ENCODE measurements at places on chromosomes 13 and 19.

DNA sequence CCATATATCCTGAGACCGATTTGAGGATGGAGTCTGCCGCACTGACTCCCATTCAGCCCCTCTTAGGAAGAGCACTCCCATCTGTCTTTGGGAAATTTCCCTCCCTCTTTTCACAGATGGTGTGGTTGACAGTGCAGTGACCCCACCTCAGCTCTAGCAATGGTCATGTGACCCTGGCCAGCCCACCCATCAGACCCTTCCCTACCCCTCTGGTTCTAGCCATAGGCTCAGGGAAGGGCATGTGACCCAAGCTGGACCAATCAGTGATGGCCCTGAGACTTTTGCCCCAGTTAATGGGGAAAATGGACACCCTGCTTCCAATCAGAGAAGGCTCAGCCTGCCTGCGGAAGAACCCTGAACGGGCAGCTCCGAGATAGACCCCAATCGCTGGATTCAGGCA lies 26.3 kb downstream of the IL12RB1 start:
- DNase-seq: no peak

DNA sequence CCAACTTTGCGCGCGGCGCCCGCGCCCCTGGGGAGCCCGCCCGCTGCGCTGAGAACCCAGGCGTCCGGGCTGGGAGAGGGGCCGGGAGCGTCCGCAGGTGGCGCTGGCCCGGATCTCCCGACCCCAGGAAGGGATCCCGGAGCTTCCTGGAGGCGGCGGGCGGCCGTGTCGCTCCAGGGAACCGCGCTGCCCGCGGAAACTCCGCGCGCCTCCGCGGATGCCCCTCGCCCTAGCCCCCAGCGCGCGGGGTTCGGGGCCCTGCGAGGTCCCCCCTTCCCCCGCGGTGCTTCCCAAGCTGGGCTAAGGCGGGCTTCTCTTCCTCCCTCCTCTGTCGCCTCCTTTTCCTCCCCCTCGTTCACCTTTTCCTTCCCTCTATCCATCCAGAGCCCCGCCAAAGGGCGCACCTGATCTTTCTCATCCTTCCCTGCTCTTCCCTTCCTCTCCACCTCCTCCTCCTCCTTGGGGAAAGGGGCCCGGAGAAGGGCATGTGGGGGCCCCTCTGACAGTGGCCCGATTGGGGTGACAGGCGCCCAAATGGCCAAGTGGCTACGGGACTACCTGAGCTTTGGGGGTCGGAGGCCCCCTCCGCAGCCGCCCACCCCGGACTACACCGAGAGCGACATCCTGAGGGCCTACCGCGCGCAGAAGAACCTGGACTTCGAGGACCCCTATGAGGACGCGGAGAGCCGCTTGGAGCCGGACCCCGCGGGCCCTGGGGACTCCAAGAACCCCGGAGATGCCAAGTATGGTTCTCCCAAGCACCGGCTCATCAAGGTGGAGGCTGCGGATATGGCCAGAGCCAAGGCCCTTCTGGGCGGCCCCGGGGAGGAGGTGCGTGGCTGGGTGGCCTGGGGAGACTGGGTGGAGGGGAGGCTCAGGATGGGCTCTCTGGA lies 710 bp downstream of the SHD start:
- no peak for DNase-seq

DNA sequence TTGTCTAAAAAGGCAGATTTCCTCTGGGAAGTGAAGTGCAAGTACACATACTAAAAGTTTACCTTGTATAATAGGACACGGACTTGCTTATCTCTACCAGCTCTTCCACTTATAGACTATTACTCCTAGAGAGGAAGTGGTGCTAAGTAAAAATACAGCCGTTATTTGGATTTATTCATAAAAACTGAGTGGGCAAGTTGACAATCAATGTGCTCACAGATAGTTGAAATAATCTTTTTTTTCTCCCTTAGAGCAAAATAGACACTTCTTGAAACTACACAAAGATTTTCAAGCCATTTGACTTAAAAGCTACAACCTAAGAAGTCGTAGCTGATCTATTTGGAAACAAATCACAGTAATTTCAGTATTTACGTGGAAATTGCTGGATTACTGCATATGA lies 2584.7 kb upstream of the PCDH20 start:
- DNase-seq: no peak

DNA sequence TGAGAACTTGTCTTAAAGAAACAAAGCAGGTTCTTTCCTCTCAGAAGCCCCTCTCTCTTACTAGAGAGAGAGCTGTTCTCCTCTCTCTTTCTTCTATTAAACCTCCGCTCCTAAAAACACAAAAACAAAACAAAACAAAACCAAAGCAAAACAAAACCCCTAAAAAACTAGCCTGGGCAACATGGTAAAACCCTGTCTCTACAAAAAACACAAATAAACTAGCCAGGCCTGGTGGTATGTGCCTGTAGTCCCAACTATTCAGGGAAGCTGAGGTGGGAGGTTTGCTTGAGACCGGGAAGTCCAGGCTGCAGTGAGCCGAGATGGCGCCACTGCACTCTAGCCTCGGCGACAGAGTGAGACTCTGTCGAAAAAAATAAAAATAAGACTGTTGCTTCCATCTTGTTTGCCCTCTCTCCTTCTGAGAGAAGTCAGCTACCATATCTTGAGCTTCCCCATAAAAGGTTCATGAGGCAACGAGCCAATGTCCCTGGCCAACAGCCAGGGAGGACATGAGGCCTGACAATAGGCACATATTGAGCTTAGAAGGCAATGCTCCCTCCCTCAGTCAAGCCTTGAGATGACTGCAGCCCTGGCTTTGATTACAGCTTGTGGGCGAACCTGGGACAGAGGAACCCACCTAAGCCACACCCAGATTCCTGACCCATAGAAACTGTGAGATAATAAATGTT lies 17.5 kb upstream of the FLT3 start:
- no peak for DNase-seq

Data from activated CD4-positive, alpha-beta T cell treated with anti-CD3 and anti-CD28 coated beads, Interleukin-2, amount 50 U/mL, for 24 hours (primary cell).